ENCODE measurements at places on chromosomes 6 and 20.

GRCh38 chr20:25508083-25508770 is 77.1 kb downstream of the NINL start:
- DNase-seq, result no peak

GRCh38 chr6:53746442-53747103 is 48.2 kb upstream of the LRRC1 start:
- no peak for DNase-seq

DNA sequence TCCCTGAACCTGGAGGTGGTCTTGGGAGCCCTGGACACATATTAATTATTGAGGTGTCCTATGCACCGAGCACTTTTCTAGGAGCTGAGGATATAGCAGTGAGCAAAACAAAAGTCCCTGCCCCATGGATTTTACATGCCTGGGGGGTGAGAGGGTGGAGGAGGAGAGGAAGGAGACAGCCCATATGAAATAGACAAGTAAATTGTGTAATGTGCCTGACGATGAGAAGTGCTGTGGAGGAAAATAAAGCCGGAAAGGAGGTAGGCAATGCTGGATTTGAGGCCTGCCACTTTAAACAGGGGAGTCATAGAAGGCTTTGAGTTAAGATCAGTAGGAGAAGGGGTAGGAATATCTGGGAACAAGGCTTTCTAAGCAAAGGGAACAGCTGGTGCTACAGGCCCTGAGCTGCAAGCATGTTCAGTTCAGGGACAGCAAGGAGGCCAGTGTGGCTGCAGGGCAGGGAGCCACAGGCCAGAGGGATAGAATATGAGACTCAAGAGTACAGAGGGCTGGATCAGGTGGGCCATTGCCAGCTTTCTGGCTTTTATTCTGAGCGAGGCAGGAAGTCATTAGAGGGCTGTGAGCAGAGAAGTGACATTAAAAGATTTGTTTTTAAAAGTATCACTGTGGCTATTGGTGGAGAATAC is 19.1 kb upstream of the MYLIP start:
- DNase-seq, result no peak

- DNase-seq, result peak; percentile 97
Measured at GRCh38 chr6:157198425-157199279, 124.7 kb downstream of the TMEM242 start.

GRCh38 chr6:10722570-10722819 is 375 bp upstream of the TMEM14C start:
- no peak for DNase-seq

GRCh38 chr6:113178349-113178748 is 678.8 kb upstream of the MARCKS start:
- DNase-seq, result no peak

DNA sequence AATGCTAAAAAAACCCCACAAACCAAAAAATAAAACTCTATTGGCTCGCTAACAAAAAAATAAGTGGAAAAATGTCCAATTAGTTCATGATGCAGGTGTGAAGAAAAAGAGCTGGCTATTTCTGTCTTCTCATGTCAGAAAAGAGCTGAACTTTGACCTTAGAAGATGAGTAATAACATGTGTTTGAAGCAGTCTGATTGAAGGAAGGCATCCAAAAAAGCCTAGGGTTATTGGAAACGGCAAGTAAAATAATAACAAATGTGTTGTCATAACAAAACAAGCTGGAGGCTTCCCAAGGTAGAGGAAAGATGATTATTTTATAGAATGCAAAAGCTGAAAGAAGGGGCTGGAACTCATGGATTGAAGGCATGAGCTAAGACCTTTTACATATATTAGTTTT is 94.4 kb upstream of the FAM184A start:
- DNase-seq, result no peak

DNA sequence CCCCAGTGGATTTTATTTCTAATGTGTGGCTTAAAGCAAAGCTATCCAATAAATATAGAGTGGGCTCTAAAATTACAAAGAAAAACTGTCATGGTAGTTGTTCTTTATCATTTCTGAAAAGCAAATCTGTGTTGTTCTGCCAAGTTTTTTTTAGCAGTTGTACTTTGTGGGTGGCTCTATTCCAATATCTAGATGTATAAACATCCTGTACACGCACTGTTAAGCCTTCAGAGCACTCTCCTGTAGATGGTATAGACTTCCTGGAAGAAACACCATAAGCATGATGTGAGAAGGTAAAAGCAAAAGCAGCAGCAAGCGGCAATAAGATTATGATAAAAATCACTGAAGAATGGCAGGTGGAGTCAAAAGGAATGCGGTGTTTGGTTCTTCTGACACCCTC is 21.5 kb upstream of the TMEM30A start:
- no peak for DNase-seq

DNA sequence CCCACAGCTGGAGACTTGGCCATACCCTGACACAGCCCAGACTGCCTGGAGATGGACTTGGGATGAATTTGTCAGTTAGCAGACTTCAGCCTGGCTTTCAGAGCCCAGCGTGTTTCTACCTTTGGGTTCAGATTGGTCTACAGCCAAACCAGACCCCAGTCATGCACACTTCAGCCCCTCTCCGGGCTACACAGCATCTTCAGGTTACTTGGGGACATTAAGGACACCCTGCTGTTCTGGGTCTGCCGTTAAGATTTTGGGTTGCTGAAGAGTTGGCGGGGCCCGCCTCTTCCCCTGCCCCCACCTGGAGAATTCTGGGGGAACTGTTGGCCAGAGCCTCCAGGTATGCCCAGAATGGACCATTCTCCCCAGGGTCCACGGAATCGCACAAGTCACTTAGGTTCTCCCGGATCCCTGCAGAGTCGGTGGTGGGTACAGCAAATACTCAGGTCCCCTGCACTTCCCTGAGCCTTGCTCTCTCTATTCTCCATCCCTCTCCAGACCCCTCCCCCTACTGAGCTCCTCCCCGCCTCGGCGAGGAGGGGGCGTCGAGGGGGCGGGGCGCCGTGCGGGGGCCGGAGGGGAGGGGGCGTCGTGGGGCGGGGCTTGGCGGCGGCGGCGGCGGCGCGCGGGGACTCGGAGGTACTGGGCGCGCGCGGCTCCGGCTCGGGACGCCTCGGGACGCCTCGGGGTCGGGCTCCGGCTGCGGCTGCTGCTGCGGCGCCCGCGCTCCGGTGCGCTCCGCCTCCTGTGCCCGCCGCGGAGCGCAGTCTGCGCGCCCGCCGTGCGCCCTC is at the start of gene PTK7:
TSS of gene PTK7 (plus strand) at position 645 of the 794 bp plus-strand sequence. CDS start 175 bp downstream, outside the sequence.
- peak; percentile 49 for DNase-seq

- no peak for DNase-seq
Measured at GRCh38 chr20:7406671-7407070, 533.6 kb downstream of the HAO1 start.

DNA sequence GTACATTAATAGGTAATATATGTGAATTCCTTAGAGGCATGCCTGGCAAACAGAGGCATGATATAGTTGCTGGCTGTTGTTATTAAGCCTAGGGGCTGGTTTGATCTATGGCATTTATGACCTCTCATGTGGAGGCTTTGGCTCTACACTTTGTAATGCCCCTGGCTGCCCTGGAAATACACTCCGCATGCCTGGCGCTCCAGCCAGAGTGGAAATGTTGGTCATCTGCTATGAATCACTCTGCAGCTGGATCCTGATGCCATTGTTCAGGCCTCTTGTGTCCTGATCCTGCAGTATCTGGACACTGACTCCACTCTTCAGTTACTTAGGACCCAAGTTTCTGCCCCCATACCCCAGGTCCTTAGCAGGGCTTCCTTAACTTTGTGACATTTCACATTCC is 200.5 kb upstream of the PCSK2 start:
- no peak for DNase-seq

GRCh38 chr6:94713446-94713845 is 863.9 kb upstream of the MANEA start:
- no peak for DNase-seq

- DNase-seq, result peak; percentile 76
Measured at GRCh38 chr6:96015518-96016333, at the start of gene FUT9. Gene FUT9, plus strand, starts transcription at chr6:96015974. Its CDS starts 187,182 bp downstream, at chr6:96203156.

- DNase-seq, result no peak
Measured at GRCh38 chr6:18317850-18318249, 53.5 kb upstream of the DEK start.

- no peak for DNase-seq
Measured at GRCh38 chr6:66321017-66321416, 614.0 kb upstream of the EYS start.

- DNase-seq, result peak; percentile 36
Measured at GRCh38 chr20:62921119-62921687, 5.1 kb downstream of the DIDO1 start.

DNA sequence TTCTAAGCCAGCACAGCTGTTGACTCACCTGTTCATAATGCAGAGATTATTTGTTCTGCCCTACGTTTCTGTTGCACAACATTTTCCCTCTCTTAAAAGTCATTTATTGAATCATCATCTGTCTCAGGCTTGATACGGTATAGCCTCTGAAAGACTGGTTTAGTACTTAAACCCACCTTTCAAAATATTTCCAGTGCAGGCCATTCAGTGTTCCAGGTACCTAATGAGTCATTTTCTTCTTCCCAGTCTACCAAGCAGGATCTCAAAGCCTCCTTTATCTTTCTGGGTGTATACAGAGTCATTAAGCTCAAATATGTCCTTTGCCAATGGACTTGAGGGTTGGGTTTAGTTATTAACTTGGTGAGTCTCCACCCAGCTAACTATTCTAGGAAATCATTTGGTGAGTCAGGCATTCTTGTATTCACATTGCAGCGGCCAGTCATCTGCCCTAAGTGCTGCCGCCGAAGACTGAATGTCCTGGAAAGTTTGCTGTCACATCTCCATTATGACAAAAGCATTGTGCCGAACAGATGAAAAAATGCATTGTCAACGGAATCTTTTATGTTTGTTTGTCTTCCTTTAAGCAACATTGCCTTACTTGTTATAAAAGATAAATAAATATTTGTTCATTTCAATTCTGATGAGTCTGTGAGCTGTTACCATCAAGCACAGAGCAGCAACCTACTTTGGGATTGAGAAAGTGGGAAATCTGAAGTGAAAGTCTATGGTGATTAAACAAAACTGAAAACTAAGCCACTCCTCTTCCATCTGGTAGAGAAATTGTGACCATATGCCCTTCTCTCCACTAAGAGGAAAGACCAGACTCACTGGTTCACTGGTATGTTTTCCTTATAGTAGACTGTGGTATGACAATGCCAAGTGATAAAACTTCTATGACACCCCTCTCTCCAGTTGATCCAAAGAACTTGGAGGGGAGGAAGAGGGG is 14.3 kb upstream of the FAM135A start:
- DNase-seq, result no peak

- no peak for DNase-seq
Measured at GRCh38 chr20:58048096-58048702, 180.3 kb downstream of the ANKRD60 start.
